KG1 (cell line): ENCODE measurements at places on chromosomes 4 and X.

- no peak for DNase-seq
Measured at GRCh38 chrX:12210971-12211370, 72.7 kb downstream of the FRMPD4 start.

- DNase-seq, result no peak
Measured at GRCh38 chrX:118644378-118644777, 83.0 kb upstream of the IL13RA1 start.

DNA sequence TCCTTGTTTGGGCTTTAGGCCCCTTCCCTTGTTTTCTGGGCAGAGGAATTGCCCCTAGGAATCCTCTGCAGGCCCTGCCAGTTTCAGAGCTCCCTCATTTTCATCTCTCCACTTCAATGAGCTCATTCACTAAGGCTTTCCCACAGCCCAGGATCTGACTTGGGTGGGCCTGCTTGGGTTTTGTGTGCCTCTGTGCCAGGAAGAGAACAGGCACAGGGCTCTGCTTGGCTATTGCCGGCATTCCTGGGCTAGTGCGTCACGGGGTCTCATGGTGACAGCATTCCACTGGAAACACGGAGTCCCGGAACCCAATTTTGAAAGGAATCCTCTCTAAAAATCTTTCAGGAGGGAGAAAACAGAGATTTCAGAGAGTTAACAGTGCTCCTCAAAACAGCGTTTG is 150.5 kb downstream of the VCX3A start:
- DNase-seq, result no peak

DNA sequence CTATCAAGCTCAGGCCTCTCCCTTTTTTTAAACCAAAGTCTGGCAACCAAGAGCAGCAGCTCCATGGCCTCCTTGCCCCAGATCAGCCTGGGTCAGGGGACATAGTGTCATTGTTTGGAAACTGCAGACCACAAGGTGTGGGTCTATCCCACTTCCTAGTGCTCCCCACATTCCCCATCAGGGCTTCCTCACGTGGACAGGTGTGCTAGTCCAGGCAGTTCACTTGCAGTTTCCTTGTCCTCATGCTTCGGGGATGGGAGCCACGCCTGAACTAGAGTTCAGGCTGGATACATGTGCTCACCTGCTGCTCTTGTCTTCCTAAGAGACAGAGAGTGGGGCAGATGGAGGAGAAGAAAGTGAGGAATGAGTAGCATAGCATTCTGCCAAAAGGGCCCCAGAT is 21.5 kb downstream of the SLC34A2 start:
- no peak for DNase-seq

- no peak for DNase-seq
Measured at GRCh38 chr4:156568484-156568883, 403.1 kb downstream of the PDGFC start.

- DNase-seq, result no peak
Measured at GRCh38 chr4:118589471-118590055, 95.6 kb upstream of the METTL14 start.

DNA sequence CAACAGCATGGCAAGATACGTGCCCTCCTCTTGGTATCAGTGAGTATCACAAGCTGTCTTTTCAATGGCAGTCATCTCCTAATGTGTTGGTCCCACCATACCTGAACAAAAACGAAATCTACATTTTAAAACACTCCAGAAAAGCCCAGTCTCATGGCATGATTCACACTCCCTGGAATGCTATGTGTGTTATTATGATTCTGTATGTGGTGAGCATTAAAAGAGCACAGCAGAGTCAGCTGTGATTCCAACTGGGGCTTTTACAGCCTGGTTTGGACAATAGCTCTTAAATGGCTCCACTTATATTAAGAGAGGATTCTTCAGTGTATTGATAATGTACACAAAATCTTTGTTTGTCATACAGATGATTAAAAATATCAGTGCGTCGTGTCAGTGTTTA is 274.1 kb upstream of the GK2 start:
- no peak for DNase-seq

GRCh38 chrX:53013291-53013690 is 35.3 kb upstream of the GPR173 start:
- DNase-seq, result no peak

DNA sequence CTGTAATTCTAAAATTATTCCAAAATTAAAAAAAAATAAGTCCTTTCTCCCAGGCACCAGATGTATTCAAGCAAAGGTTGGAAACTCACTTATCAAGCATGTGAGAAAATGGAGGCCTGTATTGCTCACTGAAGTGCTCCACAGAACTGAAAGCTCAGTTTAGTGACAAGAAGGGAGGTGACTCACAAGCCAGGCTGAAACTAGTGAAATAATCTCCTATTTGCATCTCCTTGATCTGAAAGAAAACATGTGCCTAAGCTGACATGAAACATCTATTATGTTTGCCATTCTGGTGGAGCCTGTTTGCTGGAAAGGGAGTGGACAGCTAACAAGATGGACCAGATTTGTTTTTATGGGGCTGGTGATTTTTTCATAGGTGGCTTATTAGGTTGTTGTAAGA is 54.0 kb upstream of the AMELX start:
- DNase-seq, result no peak

- DNase-seq, result no peak
Measured at GRCh38 chrX:74890676-74891430, 34.4 kb downstream of the NEXMIF start.

DNA sequence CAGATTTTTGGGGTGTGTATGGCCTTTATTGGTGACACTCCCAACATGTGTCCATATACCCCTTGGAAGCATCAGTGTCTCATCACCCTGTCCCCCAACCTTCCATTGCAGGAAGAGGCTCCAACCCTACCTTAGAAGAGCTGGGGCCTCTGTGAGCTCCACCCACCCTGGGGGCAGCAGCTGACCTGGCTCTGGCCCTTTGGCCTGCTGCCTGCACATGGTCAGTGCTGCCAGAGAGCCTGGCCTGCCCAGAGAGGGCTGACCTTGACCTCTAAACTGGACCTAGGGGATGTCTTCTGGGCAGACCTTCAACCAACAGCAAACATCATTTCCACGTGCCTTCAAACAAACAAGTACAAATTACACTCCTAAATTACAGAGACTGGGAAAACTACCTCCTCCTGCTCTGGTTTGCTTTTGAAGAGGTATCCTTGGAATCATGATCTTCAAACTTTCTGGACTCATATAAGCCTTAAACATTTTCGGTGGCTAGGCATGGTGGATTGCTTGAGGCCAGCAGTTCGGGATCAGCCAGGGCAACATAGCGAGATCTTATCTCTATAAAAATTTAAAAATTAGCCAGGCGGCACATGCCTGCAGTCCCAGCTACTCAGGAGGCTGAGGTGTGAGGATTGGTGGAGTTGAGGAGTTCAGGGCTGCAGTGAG is 27.3 kb upstream of the KIAA0232 start:
- no peak for DNase-seq

DNA sequence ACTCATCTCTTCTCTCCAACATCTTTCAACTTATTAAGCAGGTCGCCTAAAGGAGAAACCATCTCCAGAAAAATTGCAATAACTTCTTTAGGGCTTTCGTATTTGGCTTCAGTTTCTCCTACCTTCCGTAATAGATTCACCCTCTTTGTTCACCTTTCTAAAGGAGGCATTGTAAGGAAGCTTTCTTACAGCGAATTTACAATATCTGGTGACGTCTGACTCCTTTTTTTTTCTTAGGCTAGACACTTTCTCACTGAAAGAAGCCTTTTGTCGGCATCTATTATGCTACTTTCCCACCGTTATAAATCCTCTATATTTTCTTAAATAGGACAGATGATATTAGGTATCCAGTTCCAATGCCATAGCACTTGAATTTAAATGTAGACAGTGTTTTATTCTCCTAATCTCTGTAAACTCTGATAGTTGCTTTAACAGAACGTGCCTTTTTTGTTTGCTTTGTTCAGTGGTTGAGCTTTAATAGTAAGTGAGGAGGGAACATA is 302.4 kb downstream of the IL1RAPL1 start:
- DNase-seq, result no peak

- DNase-seq, result no peak
Measured at GRCh38 chrX:42117318-42117717, 194.0 kb upstream of the CASK start.

- no peak for DNase-seq
Measured at GRCh38 chrX:17743913-17744312, 6.6 kb downstream of the SCML1 start.

DNA sequence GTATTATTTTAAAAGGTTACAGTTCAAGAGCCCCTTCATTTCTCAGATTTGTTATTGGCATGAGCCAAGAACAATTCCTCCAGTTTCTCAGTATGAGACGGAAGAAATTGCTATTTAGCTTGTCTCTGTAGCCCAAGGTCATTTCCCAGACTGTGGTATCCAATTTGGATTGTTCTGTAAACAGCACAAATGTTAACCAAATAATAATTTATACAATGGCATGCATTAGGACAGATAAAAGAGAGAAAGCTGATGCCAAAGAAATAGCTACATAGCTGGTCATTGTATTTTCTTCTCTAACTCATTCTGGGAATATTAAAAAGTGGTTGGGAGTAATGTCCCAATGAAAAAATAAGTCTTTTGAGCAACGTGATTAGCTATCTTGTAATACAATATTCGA is 134.6 kb upstream of the NPY2R start:
- no peak for DNase-seq

GRCh38 chr4:78001531-78001930 is 55.6 kb upstream of the FRAS1 start:
- DNase-seq, result no peak

GRCh38 chrX:153885208-153885787 is 675 bp downstream of the L1CAM start:
- no peak for DNase-seq

DNA sequence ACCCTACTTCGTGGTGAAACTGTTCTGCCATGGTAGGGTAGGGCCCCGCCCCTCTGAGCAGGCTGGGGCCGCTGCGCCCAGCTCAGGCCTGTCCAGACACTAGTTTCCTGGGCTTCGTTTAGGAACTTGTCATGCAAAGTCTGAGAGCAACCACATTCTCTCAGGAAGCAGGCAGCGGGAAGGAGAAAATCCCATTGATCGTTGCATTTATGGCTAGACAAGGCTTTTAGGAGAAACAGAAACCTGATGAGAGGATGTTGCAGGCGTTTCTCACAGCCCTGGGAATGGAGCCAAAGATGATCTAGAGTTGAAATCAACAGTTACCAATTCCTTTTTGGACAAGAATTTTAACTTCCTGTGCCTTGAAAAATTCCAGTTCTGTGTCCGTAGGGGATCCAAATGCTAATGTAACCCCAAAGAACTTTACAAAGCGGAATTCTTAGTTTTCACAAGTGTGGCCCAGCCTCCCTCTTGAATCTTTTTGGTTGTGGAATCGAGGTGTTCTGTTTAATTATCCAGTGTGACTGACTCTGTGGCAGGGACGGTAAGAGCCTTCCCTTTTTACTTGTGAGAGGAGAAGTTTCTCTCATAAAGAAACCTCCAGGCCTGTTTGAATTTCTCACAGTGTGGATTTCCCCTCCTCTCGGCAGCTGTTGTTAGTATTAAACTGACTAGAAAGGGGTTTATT is 4.5 kb upstream of the CXCL9 start:
- no peak for DNase-seq

GRCh38 chr4:27008679-27009078 is 148.0 kb downstream of the STIM2 start:
- no peak for DNase-seq

GRCh38 chrX:96807318-96807717 is 76.4 kb upstream of the RPA4 start:
- no peak for DNase-seq

- no peak for DNase-seq
Measured at GRCh38 chr4:173159791-173160190, 8.8 kb upstream of the GALNT7 start.

DNA sequence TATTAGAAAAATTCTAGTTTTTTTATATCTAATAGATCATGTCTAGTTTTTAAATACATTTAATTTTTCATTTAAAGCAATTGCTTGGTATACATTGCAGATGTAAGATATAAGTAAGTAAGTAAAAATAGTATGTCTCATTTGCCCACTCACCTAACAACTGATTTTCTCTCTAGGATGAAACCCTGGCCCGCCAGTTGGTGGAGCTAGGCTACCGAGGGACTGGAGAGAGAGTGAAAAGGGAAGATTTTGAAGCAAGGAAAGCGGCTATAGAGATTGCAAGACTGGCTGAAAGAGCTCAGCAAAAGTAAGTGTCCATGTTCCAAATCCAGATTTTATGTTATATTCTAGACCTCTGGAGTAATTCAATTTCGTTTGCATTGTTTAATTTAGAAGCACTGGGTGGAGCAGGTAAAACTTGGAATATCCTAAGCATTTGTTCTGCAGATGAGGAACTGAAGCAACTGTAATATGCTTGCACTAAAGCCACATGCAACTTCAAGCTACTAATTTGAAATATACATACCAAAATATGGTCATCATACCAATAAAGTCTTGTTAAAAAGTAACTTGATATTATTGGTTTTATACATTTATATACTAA is 27.1 kb downstream of the CFAP299 start:
- no peak for DNase-seq

- no peak for DNase-seq
Measured at GRCh38 chr4:150668824-150669223, 86.9 kb downstream of the MAB21L2 start.

DNA sequence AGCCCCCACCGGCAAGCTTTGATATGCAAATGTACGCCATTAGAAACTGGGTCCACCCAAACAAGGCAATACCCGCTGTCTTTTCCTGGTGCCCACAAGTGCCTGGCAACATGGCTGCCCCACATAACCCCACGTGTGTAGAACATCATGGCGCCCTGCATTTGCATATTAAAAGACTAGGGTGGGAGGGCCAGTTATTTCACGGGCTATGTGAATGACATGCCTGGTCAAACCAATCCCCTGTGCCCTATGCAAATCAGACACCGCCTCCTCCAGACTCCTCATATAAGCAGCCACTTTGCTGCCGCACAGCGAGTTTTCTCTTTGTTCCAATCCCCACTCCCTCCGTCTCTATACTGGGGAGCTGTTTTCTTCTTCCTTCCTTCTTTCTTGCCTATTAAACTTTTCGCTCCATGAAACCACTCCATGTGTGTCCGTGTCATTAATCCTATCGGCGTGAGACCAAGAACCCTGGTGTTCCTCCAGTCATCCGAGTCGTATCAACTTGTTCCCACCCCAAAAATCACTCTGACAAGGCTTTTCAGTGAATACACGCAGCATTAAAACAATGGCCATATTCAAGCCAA is 112.6 kb upstream of the SORBS2 start:
- no peak for DNase-seq

- DNase-seq, result no peak
Measured at GRCh38 chr4:107017443-107018343, 18.4 kb downstream of the DKK2 start.

DNA sequence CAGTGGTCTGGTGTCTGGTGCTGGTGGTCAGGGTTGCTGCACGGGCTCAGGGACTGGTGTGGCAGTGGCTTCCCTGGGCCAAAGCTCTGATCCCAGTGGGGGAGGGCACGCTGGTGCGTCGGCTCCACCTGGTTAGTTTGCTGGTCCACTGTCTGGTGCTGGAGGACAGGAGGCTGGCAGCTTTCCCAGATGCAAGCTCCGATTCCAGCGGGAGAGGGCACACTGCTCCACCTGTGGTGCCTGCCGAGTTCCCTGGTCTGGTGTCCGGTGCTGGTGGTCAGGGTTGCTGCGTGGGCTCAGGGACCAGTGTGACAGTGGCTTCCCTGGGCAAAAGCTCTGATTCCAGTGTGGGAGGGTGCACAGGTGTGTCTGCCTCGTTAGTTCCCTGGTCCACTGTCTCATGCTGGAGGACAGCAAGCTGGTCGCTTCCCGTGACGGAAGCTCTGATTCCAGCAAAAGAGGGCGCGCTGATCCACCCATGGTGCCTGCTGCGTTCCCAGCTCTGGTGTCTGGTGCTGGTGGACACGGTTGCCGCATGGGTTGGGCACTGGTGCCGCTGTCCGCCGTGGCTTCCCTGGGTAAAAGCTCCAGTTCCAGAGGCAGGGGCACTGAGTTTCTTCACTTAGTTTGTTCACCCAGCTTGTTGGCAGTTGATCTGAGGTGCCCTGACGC is 5.8 kb downstream of the VMA21 start:
- DNase-seq, result no peak
